ENCODE measurements at places on chromosomes 3 and 15. TPM values are rescaled to one million over a fixed set of nuclear protein-coding genes. Genes with fewer than 3 reads are reported as not detected.

GRCh38 chr15:68993276-68993675, 21.2 kb upstream of the NOX5 start:
- no peak for DNase-seq

- DNase-seq = no peak
Measured at GRCh38 chr15:66802025-66803001, 100.3 kb downstream of the SMAD6 start.

GRCh38 chr3:61665987-61666386, 104.6 kb downstream of the PTPRG start:
- no peak for DNase-seq

DNA sequence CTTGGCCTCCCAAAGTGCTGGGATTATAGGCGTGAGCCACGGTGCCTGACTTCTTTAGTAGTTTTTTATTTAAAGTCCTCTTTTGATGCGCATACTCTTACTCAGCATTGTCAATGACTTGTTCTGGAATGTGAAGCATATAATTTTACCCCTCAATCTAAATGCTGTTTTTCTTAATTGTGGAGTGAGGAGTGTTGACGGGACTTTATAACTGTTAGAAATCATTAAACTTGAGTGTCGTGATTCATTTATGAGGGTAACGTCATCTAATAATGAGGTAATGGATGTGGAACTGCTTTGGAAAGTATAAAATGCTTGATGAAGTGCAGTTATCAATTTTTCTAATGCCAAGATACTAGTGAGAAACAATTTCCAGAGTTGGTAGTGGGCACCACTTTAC, 48.3 kb downstream of the PLS1 start:
- no peak for DNase-seq

- DNase-seq = no peak
Measured at GRCh38 chr3:81643721-81644120, 117.7 kb downstream of the GBE1 start.

DNA sequence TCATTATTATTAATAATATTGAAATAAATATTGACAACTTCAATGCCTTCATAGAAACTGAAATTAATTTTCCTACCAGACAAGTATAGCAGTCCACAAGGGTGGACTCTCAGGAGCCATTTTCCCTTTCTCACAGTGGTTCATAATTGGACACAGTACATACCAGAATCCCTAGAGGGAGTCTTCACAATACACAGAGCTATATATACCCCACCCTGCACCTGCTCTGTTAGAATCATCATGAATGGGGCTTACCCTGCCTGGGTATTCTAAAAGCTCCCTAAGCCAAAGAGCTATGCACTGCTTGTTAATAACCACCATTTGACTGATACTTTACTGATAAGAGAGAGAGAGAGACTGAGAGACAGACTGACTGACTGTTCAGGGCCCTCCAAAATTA, 134.9 kb downstream of the FEZF2 start:
- DNase-seq = no peak

GRCh38 chr3:161682715-161683114, 186.1 kb downstream of the OTOL1 start:
- no peak for DNase-seq

DNA sequence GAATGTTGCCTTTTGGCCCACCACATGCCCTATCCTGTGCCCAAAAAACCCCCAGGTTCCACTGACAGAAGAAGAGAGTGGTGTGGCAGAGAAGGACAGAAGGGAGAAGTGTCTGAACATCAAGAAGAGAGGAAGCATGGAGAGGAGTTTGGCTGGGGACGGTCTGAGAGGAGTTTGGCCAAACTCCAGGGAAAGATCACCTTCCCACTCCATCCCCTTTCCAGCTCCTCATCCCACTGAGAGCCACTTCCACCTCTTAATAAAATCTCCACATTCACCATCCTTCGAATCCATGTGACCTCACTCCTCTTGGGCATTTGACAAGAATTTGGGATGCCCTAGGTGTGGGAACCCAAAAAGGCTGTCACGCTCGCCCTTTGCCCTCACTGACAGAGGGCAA, 311.6 kb upstream of the GRM7 start:
- DNase-seq = no peak

DNA sequence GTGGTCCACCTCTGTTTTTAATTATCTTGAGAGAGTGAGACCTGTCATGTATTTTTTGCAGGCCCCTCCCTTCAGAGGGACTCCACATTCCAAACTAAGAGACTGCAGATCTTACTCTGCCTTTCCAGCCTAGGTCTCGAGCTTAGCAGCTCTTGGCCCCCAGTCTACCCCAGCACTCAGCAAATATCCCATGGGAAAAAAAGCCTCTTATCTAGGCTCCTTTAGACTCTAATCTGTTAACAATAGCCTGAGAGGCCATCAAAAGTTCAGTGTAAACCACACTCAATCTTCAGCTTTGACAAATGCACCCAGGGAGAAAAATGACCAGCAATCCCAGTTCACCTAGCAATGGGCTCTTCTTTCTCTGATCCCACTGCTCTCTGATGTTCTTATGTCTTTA, 8.6 kb upstream of the BLM start:
- no peak for DNase-seq

GRCh38 chr3:141783632-141784031, 20.4 kb downstream of the GRK7 start:
- no peak for DNase-seq

- peak; percentile 64 for DNase-seq
Measured at GRCh38 chr3:47989981-47990440, 26.2 kb downstream of the MAP4 start.

DNA sequence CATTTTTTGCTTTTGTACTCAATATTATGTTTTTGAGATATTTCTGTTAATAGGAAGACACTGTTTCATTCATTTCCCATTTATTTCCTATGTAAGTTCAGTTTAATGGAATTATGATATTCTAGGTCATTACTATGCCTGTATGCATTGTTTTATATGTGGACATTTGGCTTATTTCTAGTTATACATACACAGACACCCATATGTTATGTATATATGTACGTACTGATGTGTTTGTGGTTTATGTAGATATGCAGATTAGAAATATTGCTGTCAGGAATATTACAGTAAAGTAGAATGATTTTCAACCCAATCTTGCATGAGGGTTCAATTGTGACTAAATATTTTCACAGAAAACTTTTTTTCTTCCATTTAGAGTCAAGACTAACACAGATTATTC, 190.5 kb downstream of the KCNH8 start:
- DNase-seq = no peak

DNA sequence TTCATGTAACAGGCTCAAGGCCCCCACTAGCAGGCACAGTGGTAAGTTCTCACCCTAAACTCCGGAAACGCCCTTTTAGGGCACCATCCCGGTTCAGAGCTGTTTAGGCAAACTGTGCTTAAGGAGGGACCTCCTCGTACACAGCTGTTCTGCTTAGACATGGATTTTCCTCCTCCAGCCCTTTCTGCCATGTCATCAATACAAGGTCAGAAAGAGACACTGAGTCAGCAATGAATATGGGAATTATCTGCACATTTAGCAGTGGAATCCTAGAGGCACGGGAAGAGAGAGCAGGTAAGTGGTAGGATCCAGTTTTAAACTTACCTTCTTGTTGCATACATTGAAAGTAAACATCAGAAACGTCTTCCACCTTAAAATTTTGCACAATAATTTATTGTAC, 107.3 kb downstream of the KCNAB1 start:
- no peak for DNase-seq

DNA sequence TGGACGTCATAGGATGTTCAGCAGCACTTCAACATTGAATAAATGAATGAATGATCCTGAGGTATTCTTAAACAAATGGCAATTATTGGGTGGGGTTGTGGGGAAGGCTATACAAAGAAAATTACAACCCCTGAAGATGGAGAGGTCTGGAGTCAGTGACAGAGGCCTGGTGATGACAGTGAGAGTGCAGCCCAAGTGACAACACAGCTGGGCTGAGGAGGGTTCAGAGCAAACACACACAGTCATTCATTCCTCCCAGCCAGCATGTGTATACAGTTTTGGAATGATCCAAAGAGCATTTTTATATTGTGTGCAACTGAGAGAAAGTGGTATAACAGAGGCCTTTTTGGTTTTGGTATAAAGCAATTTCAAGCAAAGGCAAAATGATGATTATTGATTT, 148.1 kb downstream of the ANO10 start:
- no peak for DNase-seq

DNA sequence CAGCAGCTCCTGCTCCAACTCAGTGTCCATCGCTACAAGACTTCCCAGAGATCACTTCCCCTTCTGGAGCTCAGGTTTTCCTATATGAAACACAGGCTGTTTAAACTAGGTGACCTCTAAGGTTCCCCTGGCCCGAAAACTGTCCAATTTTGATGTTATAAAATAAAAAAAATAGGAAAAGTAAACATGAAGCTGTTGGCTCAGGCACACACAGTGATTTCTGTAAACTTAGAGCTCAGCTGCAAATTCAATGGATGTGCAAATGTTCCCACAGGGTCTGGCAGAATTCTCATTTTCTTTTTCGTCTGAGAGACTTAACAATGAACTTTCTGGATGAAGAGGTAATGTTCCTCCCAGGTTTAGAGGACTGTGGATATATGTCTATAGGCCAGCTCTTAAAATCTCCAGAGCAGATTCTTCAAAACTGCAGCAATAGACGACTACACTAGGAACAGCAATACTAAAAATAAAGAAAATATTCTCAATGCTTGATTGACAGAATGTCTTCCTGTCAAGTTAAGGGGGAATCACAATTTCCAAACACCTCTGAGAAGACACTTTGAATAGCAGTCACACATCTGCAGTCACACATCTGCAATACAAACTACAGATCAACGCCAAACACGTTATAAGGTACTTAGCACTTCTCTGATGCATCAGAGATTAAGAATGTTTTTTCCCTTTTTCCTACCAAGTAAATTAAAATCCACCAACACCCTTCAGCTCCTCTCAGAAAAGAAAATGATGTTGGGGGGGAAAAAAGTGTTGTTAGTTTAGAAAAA, 2.8 kb downstream of the NUP210 start:
- DNase-seq = no peak

DNA sequence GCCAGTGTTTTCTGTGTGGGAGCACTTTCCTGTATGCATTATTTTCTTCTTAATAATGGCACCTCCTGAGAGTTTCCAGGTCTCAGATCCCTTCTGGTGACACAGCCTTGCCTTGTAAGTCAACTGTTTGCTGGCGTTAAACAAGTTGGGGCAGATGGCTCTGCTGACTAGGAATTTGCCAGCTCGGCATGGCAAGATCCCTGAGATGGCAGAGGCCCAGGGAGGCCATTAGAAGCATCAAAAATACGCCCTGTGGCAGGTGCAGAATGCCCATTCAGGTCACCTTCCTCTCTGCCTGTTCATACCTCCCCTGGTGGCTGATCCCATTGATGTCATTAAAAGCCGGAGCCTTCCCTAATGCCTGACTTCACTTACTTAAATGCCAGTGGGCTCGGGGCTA, 320.9 kb upstream of the CTDSPL start:
- DNase-seq = no peak

Gene NME9
- not detected for total RNA-seq

Gene PTX3
- not detected for total RNA-seq

Gene DUSP7
- 33.4 TPM for total RNA-seq

Gene DAPK2
- 1.1 TPM for total RNA-seq

Data from activated T-cell treated with anti-CD3 and anti-CD28 coated beads, Interleukin-2, amount 50 U/mL, for 4 hours (primary cell).